ENCODE measurements at places on chromosomes 16 and 17.

DNA sequence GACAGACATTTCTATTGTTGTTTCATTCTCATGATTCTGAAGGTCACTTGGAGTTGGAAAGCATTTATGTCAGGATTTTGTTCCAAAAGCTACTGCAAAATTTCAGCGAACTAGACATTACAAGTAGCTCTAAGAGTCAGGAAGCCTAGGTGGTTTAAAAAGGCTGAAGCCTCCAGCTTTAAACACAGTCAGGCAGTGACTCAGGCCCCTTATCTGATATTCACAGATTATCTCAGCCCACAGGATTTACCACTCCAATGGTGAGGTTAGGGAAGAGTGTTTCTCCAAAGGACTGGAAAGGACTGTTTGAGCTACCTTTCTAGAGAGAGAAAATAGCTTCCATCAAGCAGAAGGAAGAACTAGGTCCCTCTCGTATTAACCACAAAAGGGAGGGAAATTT, 624.4 kb upstream of the C16orf82 start:
- no peak for DNase-seq

DNA sequence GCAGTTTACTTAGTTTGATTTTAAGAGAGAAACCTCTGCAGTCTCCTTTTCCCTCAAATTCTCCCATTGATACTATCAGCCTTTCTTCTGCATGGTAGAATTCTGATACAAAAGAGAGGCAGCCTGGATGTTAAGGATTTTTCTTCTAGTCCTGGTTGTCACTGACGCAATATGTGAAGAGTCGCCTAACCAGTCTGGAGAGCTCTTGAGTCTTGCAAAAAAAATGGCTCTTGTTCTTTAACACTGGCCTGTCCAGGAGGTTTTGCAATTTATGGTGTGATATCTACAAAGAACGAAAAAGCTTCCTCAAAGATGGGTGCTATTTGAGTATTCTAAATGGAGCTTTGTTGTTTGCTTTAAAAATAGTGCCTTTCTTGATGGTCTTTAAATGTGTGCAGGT, 28.9 kb downstream of the COX10 start:
- DNase-seq: no peak

DNA sequence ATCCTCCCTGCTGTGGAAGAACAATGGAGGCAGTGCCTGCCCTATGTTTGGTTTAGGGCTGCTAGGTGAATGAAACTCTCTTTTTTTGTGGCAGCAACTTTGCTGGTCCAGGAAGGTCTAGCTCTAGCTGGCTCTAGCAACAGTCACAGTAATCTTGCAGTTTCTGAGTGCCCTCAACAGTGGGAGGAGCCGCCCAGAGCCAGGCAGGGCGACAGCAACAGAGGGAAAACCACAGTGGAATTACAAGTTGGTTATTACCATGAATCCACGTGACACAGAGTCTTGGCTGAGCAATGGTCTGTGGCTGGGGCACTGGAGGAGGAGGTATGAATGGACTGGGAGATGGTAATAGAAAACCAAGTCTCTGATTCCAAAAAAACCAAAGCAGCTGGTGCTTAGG, 10.3 kb downstream of the HSPB9 start:
- DNase-seq: peak; percentile 90

- DNase-seq: no peak
Measured at GRCh38 chr17:73643001-73643851, 1.0 kb downstream of the SDK2 start.

GRCh38 chr16:9323170-9323569, 231.7 kb downstream of the HAPSTR1 start:
- no peak for DNase-seq

GRCh38 chr17:71192039-71192555, 928.7 kb upstream of the SOX9 start:
- no peak for DNase-seq

GRCh38 chr16:15948532-15949209, 745 bp upstream of the ABCC1 start:
- DNase-seq: no peak

- no peak for DNase-seq
Measured at GRCh38 chr17:17757956-17758845, 76.9 kb downstream of the RAI1 start.

DNA sequence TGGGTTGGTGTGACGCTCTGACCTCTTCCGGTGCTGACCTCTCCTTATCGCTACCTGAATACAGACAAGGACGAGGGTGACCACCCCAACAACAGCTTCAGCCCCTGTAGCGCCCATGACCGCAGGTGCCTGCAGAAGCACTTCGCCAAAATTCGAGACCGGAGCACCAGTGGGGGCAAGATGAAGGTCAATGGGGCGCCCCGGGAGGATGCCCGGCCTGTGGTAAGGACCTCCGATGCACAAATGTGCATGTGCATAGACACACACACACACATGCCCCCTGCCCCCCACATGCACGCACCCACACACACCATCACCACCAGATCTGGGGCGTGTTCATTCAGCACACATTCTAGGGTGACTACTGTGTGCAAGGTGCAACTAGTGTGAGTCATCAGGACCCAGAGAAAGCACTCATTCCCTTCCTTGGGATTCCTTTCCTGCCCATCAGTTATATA, 9.7 kb downstream of the IGFBP4 start:
- no peak for DNase-seq

DNA sequence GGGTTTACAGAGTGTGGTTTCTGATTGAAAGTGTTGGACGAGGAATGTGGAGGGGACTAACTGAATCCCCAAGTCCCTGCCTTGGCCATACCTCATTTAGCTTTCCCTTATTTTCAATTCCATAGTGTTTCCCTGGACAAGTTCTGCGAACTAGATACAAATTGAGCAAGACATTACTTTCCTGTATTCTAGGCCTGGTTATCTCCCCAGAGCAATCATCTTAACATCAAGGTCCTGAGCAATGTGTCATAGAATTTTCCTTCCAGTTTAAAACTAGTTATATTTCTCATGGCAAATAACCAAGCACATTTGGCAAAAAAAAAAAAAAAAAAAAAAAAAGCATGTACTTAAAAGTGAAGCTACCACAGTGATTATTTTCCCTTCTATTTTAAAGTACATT, 330.1 kb downstream of the CDH11 start:
- no peak for DNase-seq

DNA sequence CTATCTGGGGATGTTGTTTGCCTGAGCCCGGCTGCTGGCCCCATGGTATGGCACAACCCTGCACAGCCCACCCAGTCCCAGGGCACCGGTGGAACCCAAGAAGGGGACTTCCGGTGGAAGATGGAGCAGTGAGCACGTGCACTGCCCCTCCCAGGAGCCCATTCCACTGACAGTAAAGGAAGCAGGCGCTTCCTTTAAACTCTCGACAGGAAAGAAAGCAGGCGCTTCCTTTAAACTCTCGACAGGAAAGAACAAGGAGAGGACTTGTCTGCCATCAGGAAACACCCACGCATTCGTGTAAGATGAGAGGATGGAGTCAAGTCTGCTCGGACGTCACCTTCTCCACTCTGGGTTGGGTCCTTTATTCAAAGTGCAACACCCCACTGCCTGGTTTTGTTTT, 53.7 kb downstream of the IL21R start:
- no peak for DNase-seq

DNA sequence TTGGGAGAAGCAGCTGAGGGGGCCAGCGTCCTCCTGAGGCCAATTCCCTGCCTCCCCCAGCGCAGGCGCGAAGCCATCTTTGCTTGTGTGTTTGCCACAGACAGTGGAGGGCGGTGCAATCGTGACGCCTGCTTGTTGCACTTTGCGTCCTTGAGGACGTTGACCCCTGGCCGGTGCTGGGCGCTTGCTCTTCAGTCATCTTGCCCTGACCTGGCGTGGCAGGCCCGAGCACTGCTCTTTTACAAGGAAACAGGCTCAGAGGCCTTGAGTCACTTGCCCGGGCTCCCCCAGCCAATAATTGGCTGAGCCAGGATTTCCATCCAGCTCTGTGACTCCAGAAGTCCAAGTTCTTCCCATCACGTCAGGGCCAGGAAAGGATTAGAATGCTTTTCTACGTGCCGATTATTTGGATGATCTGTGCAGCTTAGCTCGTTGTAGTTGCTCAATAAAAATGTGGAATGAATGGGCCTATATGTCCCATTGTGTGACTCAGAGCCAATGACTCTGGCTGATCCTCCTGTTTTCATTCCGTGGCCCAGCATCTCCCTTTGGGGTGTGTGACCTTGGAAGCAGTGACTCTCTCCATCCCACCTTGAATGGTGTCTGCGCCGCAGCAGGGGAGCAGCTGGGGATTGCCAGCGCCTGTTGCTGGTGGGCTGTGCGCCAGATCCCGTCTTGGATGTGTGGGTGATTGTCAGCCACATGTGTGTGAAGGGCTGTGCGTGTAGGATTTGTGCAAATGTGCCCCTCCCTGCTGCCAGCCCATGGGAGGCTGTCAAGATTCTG, 214.1 kb downstream of the SEC14L1 start:
- peak; percentile 24 for DNase-seq

DNA sequence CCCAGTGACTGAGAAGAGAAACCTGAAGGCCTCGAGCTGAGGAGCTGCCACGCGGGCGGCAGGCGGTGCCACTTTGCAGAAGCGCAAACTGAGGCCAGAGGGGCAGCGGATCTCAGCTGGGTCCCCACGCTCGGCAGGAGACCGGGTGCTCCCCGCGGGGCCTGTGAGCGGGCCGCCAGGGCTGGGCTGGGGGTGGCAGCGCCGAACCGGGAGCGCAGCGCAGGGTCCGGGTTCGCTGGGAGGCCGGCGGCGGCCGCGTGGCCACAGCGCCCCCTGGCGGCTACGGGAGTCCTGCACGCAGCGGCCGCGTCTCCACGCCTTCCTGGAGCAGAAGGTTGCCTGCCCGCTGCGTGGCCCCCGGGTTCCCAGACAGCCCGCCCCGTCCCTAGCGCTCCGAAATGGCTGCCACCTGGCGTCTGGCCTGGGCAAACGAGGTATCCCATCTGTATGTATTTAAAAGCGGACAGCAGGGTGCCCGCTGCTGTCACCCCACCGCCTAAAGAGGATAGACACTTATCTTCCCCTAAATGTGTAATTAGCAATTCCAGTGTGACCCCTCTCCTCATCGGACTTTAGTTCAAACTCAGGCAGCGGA, 96.1 kb upstream of the CDH5 start:
- peak; percentile 96 for DNase-seq

GRCh38 chr17:40940266-40940665, 2.8 kb upstream of the KRT23 start:
- DNase-seq: no peak

GRCh38 chr17:33888455-33888854, 366.6 kb upstream of the CCL2 start:
- DNase-seq: no peak

DNA sequence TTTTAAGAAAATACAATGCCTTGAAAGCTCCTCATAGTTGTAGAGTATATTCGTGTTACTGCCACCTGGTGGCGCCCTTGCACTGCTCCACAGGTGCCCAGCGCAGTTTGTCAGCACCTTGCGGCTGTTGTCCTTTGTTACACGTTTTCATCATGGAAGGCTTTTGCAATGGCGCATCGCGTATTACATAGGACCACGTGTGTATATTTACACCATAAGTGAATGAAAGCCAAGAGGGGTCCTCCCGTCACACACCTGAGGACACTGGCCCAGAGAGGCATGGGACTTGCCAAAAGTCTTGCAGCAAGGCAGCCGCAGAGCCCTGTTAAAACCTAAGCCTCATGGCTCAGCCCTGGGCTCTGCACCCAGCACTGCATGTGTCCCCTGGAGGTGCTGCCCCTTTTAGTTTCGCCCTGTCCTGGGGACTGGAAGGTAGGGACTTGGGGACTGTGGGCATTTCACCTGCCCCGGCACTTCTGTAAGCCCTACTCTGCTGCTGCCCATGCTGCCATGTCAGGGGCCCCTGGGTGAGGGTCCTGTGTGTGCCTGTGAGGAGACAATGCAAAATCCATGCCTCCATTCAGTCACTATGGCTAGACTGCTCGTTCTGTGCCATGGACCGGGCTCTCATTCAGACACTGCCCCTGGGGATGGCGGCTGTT, 24.3 kb downstream of the POLR3E start:
- peak; percentile 75 for DNase-seq

DNA sequence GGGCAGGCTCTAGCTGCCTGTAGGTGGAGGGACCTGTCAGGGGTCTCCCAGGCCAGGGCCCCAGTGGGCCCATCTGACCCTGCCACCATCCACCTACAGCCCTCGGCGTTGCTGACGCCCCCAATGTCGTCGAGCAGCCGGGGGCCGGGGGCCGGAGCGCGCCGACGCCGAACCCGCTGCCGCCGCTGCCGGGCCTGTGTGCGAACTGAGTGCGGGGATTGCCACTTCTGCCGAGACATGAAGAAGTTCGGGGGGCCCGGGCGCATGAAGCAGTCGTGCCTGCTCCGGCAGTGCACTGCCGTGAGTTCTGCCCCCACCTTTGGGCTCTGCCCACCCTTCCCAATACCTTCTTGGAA, 2.2 kb downstream of the FBXL19 start:
- no peak for DNase-seq

GRCh38 chr16:84487358-84487757, 17.1 kb downstream of the MEAK7 start:
- DNase-seq: peak; percentile 7

- DNase-seq: no peak
Measured at GRCh38 chr17:42669977-42670788, 6.6 kb downstream of the PLEKHH3 start.

DNA sequence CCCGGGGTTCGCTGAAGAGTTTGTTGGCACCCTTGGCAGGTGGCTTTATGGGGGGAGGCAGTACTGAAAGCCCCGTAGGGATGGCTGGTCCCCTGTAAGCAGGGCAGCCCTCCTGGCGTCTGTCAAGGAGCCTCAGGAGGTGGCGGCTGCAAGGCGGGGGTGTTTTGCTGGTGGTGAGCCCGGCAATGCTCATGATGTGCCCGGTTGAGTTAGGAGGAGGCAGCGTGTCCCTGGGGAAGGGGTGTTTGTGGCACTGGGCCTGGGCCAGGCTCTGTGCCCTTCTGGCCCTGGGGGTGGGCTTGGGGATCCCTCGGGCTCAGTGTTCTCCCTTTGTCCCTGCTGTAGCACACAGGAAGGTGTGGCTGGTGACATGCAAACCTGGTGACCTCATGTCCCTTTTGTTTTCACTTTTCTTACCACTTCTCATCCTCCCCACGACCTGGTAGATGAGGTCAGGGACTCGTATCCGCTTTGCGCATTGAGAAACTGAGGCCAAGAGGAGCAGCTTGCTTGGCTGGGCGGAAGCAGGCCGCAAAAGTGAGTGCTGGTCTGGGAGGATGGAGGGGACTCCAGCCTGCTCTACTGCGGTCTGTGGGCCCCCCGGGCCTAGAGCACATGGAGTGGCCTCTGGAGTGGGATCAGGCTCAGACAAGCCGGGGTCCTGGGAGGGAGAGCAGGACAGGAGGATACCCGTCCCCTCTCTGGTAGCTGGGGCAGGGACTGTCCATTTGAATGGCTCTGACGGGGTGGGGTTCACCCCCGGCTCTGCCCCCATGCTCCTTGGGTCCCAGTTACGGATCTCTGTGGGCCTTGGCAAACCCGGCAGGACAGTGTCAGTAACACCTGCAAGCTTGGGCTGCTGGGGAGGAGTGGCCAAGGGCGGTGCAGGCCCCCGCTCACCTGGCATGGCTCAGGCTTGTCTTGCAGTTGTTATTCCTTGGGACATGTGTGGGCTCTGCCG, 2.2 kb downstream of the SNN start:
- DNase-seq: no peak

All from upper lobe of left lung (tissue), 6 donors.